Kidney (tissue), 22 donors: ENCODE measurements at places on chromosomes 3 and 15.
A peak's percentile ranks its signal among the peaks of the same experiment; 100 is the strongest.

DNA sequence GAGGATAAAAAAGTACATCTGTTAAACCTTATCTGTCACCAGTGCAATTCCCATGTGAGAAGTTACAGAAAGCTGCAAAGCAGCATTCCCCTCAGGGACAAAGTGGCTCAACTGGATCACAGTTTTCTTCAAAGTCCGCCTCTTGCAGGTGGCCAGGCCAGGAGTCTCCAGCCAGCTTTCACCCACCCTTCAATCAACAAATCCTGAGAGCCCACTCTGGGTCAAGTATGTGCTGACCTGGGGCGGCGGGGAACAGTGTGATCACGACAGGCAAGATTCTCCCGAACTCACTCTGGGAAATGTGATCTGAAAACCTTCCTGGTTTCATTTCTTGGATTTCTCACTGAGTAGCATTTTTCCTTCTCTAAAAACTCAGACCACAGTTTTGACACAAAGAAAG, 39.2 kb downstream of the RFT1 start:
- no peak for DNase-seq
- peaks cover 13% of the 10 kb centered on the region for H3K36me3 ChIP-seq
- H3K27ac ChIP-seq = no peak overlapping the region
- H3K4me3 ChIP-seq = no peak overlapping the region

- H3K4me3 ChIP-seq = no peak within 1 kb of the TSS
- no peaks in the 10 kb centered on the region for H3K27me3 ChIP-seq
- peaks cover under 1% of the 10 kb centered on the region for H3K36me3 ChIP-seq
- H3K4me1 ChIP-seq = no peaks in the 10 kb centered on the region
- peak; percentile 85 for DNase-seq
These were observed at the start of gene MKRN2OS for GRCh38 chr3:12545473-12545791. TSS of gene MKRN2OS (minus strand) at chr3:12545499. CDS start at chr3:12545464, 35 bp downstream.

GRCh38 chr3:69748503-69748902, 9.2 kb downstream of the MITF start:
- no peak overlapping the region for H3K4me3 ChIP-seq
- no peaks in the 10 kb centered on the region for H3K4me1 ChIP-seq
- H3K36me3 ChIP-seq = no peaks in the 10 kb centered on the region

DNA sequence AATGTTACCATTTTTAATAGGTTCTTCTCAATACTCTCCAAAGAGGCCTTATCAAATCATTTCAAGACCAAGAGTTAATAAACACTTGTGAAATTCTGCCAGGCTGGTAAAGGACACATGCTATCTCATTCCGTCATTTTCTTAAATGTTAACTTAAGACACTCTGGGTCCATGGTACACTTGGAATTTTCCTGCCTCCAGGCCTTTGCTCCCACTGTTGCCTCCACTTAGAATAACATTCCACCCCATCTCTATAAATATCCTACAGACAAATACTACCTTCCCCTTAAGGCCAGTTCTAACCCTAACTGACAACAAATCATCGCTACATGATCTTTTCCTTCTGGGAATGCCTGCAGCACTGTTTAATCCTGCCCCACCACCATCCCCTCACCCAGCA, 24.1 kb downstream of the MAGI1 start:
- no peaks in the 10 kb centered on the region for H3K36me3 ChIP-seq
- peaks cover 16% of the 10 kb centered on the region for H3K4me1 ChIP-seq
- H3K4me3 ChIP-seq = no peak overlapping the region
- no peak for DNase-seq
- no peaks in the 10 kb centered on the region for H3K27me3 ChIP-seq
- peak overlapping the region; percentile 62 for H3K27ac ChIP-seq

DNA sequence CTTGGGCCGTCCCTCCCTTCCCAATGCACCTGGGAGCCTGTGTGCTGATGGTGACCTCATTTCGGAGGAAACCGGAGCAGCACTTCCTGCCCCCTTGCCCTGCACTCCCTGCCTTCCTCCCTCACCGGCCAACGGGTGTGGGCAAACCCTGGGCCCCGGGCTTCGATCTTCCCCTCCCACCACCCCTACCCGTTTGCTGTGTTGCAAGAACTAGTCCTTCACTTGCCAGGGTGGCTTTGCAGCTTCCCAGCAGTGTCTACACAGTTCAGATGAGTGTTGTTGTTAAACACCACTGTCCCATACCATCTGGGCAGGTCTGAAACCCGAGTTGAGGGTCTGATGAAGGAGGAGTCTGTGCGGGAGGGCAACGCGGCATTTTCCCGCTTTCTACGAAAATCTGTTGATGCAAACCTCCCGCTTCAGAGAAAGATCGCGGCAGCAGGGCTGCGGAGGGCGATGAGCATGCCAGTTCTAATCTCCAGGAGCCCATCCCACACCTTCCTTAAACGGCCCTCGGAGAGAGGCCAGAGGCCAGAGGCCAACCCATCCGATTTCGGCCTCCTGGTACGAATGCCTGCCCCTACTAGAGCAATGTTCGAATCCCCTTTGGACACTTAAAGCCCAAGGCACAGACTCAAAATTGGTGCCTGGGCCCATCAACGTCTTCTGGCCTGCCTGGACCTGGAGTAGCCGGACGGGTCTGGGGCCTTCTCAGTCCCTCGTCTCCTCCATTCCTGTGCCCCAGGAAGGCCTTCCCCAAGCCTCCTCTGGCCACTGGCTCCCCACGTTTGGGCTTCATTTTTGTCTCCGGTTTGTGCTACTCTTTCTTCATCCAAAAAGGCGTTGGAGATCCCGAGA, 35.7 kb upstream of the POLG start:
- H3K36me3 ChIP-seq = no peaks in the 10 kb centered on the region
- H3K27ac ChIP-seq = no peak overlapping the region
- no peaks in the 10 kb centered on the region for H3K4me1 ChIP-seq
- peaks cover 75% of the 10 kb centered on the region for H3K27me3 ChIP-seq
- H3K4me3 ChIP-seq = no peak overlapping the region

- H3K4me3 ChIP-seq = no peak overlapping the region
- H3K27me3 ChIP-seq = no peaks in the 10 kb centered on the region
- no peaks in the 10 kb centered on the region for H3K4me1 ChIP-seq
- no peaks in the 10 kb centered on the region for H3K36me3 ChIP-seq
- DNase-seq = no peak
These were observed 1042.1 kb downstream of the TUSC7 start for GRCh38 chr3:117751651-117752050.

DNA sequence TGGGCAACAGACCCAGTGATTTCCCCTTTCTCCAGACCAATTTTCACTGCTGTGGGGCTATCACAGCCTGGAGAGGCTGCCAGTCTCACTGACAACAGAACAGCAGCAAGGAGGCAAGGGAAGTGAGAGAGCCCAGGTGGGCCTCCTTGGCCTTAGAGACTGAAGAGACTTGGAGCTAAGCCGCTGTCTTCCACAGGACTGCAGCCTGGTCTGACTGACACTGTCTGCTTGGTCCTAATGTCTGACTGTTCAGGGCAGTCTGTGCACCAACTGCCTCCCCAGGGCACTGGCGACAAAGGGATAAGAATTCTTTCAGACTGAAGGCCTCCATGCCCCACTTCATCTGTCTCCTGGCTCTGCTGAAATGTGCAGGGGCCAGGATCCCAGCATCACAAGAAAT, 11.5 kb downstream of the POMGNT2 start:
- no peaks in the 10 kb centered on the region for H3K27me3 ChIP-seq
- H3K27ac ChIP-seq = no peak overlapping the region
- no peaks in the 10 kb centered on the region for H3K36me3 ChIP-seq
- H3K4me1 ChIP-seq = no peaks in the 10 kb centered on the region
- H3K4me3 ChIP-seq = no peak overlapping the region
- no peak for DNase-seq

DNA sequence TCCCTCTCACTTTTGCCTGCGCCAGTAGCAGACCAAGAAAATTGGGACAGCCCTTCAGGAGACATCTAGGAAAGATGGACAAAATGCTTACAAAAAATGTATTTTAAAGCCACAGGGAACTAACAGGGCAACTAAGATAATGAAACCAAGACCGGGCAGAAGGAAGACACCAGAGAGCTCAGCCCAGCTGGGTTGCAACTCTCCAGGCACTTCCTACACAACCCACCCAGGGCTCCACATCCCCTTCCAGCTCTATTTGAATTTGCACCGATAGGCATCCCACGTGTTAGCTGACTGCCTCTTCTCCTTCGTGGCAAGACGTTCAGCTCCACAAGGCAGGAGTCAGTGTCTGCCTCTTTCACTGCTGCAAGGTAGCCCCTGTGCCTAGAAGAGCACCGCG, 6.6 kb upstream of the ATP10A start:
- no peak for DNase-seq
- H3K4me3 ChIP-seq = no peak overlapping the region
- H3K27ac ChIP-seq = no peak overlapping the region
- no peaks in the 10 kb centered on the region for H3K27me3 ChIP-seq

GRCh38 chr3:138946663-138947494, at the start of the genes FOXL2 and FOXL2NB:
TSS of gene FOXL2 (minus strand) at chr3:138947137. CDS start at chr3:138946722, 415 bp downstream.
TSS of gene FOXL2NB (plus strand) at chr3:138947217. CDS start at chr3:138947365, 148 bp downstream.
- DNase-seq = peak; percentile 60
- H3K27me3 ChIP-seq = peaks cover 66% of the 10 kb centered on the region
- no peaks in the 10 kb centered on the region for H3K36me3 ChIP-seq

DNA sequence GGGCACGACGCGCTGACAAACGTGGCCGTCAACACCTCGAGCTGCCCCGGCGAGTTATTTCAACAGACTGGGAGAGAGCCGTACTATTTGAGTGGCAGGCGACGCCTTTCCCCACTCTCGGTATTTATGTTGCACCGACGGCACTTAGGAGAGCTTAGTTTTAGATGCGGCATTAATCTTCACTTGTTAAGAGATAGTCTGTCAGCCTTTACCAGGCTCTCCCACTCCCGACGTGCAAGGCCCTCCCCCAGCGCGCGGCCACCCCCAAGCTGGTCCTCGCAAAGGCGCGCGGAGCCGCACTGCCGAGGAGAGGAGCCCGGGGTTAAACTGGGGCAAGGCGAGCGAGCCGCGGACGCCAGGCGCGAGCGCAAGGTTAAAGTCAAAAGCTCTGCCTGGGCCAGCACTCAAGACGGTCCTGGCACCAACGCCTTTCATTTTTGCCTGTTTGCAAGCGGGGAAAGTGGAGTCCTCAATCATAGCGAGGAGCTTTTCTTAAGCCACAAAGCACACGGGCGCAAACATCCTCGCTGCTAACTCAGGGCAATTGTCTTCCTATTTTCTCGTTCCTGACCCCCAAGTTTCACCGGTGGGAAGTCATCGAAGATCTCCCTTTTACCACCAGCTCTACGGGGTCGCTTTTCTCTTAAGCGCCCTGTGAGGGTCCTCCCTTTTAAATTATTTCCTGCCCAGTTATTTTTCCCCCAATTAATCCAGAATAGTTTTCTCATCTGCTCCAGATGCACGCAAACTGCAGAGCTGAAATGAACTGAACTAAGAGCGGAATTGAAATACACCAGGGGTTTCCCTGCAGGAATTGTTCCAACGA, 86.6 kb downstream of the NR2F2 start:
- peak overlapping the region; percentile 67 for H3K4me3 ChIP-seq
- H3K27me3 ChIP-seq = peaks cover 40% of the 10 kb centered on the region
- no peak overlapping the region for H3K27ac ChIP-seq
- DNase-seq = peak; percentile 81
- no peaks in the 10 kb centered on the region for H3K4me1 ChIP-seq

GRCh38 chr3:113287803-113288648, 76.7 kb downstream of the BOC start:
- H3K36me3 ChIP-seq = peaks cover 2% of the 10 kb centered on the region
- no peak overlapping the region for H3K4me3 ChIP-seq
- H3K27ac ChIP-seq = no peak overlapping the region
- no peaks in the 10 kb centered on the region for H3K27me3 ChIP-seq

DNA sequence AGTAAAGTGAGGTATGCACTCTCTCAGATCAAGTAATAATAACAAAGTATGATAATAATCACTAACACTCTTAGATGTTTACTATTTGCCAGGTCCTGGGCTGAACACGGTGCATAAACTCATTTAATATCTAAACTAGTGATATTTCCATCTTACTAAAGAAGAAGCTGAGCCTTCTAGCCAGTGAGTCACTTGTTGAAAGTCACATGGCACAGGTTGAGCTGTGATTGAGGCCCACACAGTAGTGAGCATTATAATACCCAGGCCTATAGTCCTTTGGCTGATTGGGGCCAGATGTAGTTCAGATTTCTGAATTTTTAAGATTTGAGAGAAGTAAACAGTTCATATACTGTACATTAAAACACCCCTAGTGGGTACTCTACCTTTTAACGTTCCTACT, 93.2 kb upstream of the CCDC80 start:
- DNase-seq = no peak
- H3K36me3 ChIP-seq = no peaks in the 10 kb centered on the region
- H3K4me3 ChIP-seq = no peak overlapping the region
- no peaks in the 10 kb centered on the region for H3K27me3 ChIP-seq

DNA sequence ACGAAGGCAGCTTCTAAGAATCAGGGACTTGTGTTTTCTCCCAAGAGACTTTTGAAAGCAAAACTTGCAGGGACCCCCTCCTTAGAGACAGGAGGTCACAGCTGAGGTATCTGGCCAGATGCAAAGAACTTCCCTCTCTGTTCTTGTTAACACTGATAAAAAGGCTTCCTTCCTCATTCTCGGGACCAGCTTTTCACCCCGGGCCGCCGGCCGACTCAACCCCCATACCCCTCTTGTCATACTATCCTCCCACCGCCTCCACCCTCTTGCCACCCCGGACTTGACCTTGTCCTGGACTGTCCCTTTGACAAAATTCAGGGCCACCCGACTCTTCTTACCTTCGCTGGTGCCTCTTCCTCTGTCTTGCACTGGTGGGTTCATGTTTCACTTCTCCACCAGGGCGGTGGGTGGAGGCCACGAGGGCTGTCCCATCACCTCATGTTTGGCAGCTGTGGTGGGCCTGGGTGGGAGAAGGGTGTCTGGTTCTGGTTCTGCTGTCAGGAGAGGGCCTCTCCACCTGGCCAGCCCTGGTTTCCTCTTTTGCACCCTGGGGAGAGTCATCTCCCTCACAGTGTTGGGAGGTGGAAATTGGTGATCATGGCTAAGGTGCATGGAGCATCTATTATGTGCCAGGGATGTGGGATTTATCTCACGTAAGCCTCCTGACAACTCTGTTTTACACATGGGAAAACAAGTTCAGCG, 32.5 kb downstream of the BHLHE40 start:
- H3K4me3 ChIP-seq = no peak overlapping the region
- H3K27me3 ChIP-seq = no peaks in the 10 kb centered on the region
- H3K4me1 ChIP-seq = no peaks in the 10 kb centered on the region
- DNase-seq = no peak
- no peaks in the 10 kb centered on the region for H3K36me3 ChIP-seq
- no peak overlapping the region for H3K27ac ChIP-seq

- no peak overlapping the region for H3K27ac ChIP-seq
- H3K36me3 ChIP-seq = no peaks in the 10 kb centered on the region
- H3K4me1 ChIP-seq = no peaks in the 10 kb centered on the region
- no peak for DNase-seq
- H3K27me3 ChIP-seq = no peaks in the 10 kb centered on the region
These were observed 500.5 kb downstream of the TBL1XR1 start for GRCh38 chr3:176696816-176697215.
